Activated naive CD4-positive, alpha-beta T cell treated with anti-CD3 and anti-CD28 coated beads, Interleukin-2, amount 50 U/mL, for 16 hours (primary cell): ENCODE measurements at places on chromosomes 1 and 21.

- no peak for DNase-seq
Observed at GRCh38 chr1:182952677-182953444, at the start of gene SHCBP1L. SHCBP1L (minus strand) TSS chr1:182953166; CDS start chr1:182953133, 33 bp downstream.

DNA sequence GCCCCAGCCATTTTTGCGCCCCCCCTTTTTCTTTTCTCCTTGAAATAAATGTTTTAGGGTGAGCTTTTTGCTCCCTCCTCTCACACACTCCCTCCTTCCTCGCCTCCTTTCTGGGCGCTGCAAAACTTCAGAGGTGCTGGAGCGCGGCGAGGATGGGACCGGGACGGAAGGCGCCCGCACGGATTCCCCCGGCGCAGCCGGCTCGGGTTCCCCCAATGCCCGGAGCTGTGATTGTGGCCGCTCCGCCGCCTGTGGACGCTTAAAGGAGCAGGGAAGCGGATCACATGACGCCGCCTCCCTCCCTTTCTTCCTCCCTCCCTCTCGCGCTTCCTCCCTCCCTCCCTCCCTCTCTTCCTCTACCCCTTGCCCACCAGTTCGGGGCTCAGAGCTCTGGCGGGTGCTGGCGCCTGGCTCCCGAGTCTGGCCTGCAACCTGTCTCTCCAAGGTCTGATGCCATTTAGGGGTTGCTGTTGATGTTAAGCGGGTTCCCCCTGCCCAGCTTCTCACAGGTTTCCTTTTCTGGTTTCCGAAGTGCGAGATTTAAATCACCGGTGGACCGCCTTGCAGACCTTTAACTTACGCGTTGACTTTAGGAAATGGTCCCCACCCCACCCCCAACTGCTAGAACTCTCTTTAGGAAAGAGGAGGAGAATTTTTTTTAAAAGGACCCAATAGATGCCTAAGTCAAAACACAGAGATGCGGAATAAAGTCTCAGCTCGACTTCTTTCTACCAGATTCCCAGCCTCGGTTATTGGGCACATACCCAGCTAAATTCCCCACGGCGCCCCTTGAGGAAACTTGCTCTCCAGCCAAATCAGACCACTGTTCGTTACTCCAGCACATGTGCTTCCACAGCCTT, at the start of gene WLS:
WLS (minus strand) TSS at position 235 of the 860 bp plus-strand sequence; CDS start at position 11, 224 bp downstream.
- no peak for DNase-seq

- no peak for DNase-seq
Observed at GRCh38 chr1:213452501-213452900, 401.5 kb downstream of the RPS6KC1 start.

DNA sequence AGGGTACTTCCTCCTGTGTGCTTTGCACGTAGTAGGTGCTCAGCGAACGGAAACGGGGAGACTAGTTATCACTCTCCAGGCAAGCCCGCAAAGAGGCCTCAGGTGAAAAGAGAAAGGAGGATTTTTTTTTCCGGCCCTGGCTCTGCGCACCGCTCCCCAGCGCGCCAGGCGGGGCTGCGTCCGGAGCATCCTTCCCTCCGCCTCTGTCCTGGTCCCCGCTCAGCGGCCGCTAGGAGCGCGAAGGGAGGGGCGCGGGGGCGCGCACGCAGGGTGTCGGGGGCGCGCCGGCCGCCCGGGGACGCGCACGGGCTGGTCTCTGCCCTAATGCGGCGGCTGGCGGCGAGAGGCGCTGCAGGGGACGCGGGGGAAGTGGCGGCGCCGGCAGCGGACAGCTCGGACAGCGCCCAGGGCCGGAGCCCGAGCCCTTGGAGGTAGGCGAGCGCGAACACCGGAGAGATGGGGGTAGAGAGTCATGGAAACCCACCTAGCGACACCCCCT, 42.3 kb upstream of the NFASC start:
- DNase-seq: peak; percentile 37

DNA sequence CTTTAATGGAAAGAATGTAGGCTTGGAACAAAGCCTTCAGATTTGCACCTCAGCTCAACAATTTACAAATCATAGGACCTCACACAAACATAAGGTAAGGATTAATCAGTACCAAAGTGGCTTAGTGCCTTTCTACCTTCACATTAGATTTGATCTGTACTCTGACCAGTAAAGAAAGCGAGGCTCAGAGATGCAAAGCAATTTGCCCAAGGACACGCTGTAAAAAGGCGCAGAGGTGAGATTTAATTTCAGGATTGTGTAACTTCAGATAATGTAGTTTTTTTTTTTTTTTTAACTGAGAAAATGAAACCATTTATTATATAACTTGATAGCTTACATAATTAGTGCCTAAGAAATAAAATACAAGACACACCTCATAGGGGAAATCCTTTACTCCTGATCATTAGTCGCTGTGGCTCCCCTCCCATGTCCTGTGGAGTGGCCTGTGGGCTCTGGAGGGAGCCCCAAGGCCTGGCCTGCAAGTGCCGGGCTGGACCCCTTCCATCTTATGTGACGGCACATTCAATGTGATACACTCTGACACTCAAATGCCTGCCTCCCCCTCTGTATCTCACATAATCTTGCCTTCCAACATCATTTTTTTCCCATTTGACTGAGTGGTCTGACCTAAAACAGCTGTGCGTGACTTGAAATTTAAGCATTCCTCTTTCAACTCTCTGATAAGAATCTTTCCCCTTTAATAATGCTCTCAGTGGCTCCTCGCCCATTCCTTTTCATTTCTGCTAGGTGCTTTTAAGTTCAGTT, 426.5 kb upstream of the DAB1 start:
- no peak for DNase-seq

DNA sequence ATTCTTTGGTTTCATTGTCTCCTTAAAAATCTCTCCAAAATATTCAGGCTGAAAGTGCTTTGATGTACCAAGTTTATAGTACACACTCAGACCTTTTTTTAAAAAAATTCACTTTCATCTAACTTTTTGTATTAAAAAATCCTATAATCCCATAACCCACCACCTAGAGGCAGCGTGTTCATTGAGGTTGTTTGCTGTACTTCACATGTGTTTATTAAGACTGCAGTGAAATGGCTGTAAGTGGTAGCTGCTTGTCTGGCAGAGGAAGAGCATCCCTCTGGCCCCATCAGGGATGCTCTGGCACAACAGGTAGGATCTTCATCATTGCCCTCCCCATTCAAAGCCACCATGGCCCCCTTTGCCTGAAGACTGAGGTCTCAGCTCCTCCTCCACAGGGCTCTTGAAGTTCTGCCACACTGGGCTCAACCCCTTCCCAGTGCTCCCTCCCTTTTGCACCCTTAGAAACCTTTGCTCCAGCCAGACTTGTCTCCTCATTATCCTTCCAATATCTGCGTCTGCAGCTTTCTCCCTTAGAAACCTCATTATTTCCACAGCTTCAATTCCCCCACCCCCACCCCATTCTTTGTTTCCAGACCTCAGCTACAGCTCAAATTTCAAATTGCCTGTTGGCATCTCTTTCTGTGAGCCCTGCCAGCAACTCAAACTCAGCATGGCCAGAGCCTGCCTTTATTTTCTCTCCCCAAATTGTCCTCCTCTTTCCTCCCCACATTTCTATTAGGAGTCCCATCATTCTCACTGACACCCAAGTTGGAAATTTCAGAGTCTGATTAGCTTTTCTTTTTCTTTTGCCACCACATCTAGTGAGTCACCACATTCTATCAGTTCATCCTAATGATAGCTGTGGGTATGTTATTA, 369.6 kb upstream of the USP24 start:
- no peak for DNase-seq

DNA sequence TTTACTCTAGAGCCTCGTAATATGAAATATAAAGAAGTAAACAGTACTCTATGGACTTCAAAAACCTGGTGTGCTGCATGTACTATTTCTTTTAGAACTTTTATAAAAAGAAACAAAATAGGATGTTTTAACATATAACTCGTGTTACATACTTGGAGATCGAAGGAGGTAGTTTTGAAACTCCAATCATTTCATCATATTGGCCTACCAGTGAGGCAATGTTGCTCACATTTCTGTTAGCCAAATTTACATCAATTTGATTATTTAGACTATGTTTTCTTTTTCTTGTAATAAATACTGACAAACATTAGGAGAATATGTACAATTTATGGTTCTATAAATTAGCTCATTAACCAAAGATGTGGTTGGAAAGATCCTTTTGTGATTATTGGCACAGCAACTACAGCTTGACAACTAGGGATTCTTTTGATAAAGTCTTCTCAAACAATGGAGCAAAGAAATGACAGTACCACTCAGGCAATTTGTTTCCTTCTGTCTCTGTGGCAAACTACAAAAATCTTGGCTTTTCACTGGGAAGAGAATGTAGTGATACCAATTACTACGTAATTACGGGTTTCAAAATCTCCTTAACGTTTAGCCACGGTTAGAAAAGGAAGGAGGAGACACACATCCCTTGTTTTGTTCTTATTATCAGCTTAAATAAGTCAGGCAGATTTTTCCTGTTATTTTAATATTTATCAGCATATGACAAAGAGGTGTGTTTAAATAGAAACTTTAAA, 266.6 kb upstream of the SGIP1 start:
- DNase-seq: no peak

- no peak for DNase-seq
Observed at GRCh38 chr1:27755286-27755685, 17.7 kb upstream of the STX12 start.

GRCh38 chr1:51284487-51284954, 45.8 kb downstream of the TTC39A start:
- no peak for DNase-seq

DNA sequence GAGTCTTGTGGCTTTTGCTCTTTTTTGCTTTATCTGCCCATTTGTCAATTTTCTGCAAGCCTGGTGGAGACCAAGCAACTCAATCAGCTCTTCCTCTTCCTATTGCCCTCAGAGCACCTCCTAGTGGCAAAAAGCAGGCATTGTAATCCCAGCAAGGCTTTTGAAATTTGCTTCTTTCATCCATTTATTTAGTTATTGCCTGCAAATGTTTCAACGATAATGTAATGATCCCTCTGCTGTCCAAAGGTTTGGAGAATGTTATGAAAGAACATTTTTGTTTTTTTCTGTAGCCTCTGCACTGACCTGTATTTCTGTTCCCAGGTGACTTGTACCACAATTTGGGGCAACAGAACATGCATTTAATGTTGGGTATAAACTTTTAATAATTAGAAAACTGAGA, 127.8 kb downstream of the GABPA start:
- DNase-seq: no peak

GRCh38 chr21:36591326-36591970, 107.5 kb upstream of the SIM2 start:
- no peak for DNase-seq
